Fibroblast of skin of right biceps (primary cell): ENCODE measurements at places on chromosomes 3 and 15.
A peak's percentile ranks its signal among the peaks of the same experiment; 100 is the strongest.

DNA sequence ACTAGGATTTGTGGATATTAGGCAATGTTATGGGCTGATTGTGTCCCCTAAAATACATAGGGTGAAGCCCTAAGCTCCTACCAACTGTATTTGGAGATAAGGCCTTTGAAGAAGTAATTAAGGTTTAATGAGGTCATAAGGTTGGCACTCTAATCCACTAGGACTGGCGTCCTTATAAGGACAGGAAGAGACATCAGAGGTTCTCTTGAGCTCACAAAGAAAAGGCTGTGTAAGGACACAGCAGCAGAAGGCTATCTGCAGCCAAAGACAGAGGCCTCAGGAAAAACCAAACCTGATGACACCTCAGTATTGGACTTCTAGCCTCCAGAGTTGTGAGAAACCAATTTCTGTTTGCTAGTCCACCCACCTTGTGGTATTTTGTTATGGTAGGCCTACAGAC is 416.7 kb downstream of the ZBTB20 start:
- no peak for DNase-seq

- peak; percentile 37 for DNase-seq
These were observed 107.9 kb upstream of the ATP10A start for GRCh38 chr15:25971053-25971452.

DNA sequence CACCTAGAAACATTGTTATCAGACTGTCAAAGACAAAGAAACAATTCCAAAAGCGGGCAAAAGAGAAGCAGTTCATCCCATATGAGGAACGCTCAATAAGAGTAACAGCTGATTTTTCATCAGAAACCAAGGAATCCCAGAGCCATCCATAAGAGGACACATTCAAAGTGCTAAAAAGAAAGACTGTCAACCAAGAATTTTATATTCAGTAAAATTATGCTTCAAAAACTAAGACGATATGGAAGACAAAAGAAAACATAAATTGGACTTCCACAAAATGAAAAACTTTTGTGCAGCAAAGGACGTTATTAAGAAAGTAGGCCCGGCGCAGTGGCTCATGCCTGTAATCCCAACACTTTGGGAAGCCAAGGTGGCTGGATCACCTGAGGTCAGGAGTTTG is 4.0 kb downstream of the LEO1 start:
- no peak for DNase-seq

GRCh38 chr3:152254041-152254440 is 14.7 kb upstream of the MBNL1 start:
- no peak for DNase-seq

DNA sequence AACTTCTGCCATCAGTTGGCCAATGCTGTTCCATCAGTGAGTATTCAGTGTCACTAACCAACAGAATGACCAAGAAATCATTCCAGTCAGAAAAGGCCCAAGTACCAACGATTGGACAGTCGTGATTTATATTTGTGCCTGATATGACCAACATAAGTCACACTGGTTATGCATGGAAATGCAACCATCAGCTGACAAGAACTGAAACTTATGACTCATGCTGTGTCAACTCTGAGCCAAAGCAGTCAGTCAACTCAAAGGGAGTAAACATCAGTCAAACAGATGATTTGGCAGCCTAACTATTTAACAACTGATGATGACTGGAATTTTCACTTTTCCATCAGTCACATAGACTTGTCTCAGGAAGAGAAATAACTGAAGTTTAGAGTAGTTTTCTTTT is 142.4 kb downstream of the ANXA2 start:
- DNase-seq, result peak; percentile 39

DNA sequence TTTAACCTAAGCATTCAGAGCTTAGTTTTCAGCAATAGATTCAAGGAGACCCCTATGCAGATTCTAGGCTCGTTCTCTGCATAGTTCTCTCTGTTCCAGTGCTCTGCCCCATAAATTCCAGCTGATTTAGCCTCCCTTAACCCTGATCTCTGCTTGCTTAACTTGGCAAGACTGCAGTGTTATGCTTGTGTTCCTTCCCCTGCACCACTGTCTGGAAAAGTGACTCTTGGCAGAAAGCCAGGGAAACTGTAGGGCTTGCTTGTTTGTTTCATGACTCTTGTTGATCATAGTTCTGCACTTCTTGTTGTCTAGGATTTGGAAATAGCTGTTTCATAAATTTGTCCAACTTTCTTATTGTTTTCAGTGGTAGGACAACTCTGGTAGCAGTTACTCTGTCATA is 40.1 kb downstream of the ANAPC13 start:
- DNase-seq, result peak; percentile 59

GRCh38 chr15:95584088-95584487 is 746.4 kb upstream of the NR2F2 start:
- DNase-seq, result no peak

DNA sequence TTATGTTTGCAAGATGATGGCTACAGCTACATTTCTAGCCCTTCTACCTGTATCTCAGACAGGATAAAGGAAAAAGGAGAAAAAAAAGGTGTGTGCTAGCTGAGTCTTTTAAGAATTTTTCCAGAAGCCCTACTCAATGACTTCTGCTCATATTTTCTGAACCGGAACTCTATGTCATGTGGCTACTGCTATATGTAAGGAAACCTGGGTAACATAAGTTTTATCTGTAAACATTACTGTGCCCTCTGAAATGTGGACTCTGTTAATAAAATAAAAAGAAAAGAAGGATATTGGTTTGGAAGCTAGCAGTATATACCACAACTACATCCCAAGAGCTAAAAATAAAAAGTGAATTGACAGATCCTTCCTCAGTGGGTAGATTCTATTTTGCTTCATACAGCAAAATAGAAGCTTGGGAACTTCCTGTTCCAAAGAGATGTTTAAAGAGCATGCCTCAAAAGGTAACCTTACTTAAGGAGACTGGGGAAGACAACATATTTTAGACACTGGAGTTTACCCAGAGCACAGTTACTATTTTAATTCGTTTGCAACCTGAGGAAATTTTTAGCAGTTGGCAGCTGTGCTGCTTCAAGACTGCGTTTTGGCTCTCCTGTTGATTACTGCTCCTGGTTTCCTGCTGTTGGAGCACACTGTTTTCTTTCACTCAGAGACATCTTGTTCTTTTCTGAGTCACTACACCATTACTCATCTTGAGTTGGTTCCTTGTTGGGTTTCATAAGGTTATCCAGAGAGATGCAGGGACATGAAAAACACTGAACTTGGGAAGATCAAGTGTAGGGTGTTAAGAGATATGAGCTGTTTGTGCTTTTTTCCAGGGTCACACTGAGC is 280.7 kb downstream of the NFKBIZ start:
- DNase-seq, result peak; percentile 70

GRCh38 chr3:89368846-89369245 is 261.4 kb downstream of the EPHA3 start:
- peak; percentile 28 for DNase-seq

GRCh38 chr15:52790169-52790708 is at the start of gene ONECUT1:
ONECUT1 (minus strand) TSS chr15:52790336; CDS start chr15:52789884, 452 bp downstream.
- peak; percentile 43 for DNase-seq

GRCh38 chr15:63880744-63881143 is 47.0 kb upstream of the HERC1 start:
- no peak for DNase-seq

GRCh38 chr3:15637131-15637951 is 35.8 kb downstream of the BTD start:
- peak; percentile 35 for DNase-seq

- DNase-seq, result no peak
These were observed 70.0 kb downstream of the EXOG start for GRCh38 chr3:38566215-38566528.

DNA sequence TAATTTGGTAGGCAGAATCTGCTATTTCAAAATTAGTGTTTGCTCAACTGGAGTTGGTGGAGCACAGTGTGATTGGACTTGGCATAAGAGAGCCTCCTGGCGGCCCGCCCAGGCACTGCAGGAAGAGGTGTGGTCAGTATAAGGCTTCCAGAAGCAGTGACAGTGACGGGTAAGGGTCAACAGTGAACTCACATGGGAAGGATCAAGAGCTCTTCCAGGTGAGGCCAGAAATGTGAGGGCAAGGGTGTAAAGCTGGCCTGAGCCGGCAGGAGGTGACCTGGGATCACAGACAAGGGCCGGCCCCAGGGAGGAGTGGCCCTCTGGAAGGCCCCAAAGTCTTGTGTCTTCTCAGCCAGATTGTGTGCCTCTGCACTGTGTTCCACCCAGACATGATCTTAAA is 93.2 kb upstream of the RNF7 start:
- peak; percentile 53 for DNase-seq

DNA sequence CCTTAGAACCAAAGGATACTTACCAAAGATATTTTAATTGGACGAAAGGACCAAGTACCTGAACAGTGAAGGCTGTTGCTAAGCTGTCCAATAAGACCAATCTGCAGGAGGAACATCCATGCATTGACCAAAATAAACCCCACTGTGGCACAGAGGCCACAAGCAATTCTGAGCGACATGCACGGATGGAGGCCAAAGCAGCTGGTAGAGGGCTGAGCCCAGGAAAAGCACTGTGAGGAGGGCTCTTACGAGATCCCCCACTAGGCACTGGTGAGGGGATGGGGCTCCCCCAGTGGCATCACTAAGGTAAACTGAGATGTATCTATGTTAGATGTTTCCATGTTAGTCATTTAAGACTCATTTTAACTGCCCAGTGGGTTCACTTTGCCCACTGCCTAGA is 720.2 kb upstream of the LMCD1 start:
- DNase-seq, result no peak

DNA sequence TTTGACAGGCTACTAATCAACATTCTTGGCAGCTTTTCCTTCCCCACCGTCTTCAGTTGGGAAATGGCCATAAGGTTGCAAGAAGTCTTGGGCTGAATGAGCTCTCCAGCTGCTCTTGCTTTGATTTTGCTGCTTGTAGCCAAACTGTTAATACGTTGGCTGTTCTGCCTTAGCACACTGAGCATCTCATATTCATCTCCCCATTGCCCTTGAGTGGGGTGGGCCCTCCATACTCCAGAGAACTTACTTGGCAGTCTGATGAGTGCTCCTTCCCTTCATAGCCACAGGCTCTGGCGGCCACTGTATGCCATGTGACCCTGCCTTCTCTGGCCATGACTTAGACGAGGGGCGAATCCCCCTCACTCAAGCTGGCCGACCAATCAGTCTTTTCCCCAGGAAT is 25.8 kb upstream of the PAQR5 start:
- DNase-seq, result no peak

DNA sequence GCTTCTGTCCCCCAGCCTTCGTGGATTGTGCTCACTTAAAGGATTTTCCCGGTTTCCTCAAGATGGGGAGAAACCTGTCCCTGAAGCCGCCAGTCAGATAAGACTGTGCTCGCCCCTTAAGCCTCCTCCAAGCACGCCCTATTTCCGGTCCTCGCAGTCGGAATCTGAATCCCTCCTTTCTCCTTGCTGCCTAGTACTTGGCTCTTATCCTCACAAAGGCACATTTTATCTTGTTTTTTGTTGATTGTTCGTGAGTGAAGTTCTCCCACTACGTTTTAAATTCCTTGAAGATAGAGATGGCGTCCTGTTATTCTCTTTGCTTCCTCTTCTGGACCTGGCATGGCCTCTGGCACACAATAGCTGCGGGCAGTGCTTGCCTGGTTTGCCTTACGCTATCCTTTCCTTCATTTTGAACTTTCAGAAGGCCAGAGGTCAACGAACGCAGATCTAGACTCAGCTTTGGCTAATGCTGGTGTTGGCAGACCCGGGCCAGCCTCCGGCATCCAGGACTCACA is 1.7 kb downstream of the CLDN11 start:
- DNase-seq, result peak; percentile 63

DNA sequence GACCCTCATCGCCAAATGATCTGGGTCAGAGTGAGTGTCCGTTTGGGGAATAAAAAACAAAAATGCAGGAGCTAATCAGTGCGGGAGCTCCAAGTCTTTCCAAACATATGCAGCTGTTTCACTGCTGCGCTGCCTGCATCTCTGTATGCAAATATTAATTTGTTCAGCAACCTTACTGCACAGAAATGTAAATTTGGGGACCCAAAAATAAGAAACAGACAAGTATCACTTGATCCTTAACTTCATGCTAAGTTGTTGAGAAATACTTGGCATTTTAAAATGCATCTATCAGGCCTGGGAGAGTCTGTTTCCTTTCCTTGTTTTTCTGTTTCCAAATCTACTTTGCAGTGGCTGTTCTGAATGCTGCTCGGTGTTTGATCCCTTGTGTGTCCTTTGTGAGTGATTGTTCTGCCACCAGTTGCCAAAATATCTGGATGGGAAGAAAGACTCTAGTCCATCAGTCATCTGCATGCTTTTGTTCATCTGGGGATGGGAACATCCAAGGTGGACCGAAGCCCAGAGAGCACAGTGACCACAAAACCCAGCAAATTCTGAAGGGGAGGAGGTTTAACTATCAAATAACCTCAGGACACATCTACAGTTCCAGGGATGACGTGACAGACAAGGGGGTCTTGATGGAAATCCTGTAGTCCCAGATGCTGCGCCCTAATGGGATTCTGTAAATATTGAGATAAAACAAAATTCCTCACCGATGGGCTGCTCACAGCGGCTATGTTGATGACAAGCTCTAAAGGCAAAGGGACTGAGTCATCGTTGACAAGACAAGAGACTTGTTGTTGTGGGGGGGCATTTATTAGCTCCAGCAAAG is 199.5 kb upstream of the WNT5A start:
- peak; percentile 82 for DNase-seq

GRCh38 chr3:34264337-34265041 is 466.1 kb downstream of the PDCD6IP start:
- no peak for DNase-seq

GRCh38 chr3:187061748-187062147 is 77.5 kb downstream of the RPL39L start:
- no peak for DNase-seq

- DNase-seq, result peak; percentile 70
These were observed 97.2 kb downstream of the TBC1D5 start for GRCh38 chr3:17645074-17645698.

DNA sequence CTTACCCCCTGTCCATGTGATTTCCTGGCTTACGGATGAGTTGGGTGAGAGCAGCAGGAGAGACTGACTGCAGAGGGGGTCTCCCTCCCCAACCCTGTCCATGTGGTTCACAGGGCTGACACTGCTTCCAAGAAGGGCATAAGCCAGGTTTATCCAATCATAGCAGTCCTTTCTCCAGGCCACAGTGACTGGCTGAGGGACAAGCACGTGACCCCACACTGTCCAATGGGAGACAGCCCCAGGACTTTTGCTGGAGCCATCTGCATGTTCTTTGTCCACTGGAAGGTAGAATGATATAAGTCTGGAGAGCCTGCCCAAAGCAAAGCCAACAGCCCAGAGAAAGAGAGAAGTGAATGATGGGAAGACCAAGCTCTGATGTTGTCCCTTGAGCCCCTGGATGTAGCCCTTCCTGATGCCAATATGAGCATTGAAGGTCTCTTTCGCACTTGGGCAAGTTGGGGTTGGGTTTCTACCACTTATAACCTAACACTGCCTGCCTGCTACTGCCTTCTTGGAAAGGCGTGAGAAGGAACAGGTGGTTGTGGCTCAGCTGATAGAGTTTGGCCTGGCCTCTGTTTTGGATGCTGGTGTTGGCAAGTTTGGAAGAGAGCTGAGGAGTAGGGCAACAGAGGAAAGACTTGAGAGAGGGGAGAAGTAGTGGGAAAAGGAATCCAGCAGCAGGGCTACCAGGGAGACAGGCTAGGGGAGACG is 41.3 kb upstream of the GRIP2 start:
- DNase-seq, result no peak

DNA sequence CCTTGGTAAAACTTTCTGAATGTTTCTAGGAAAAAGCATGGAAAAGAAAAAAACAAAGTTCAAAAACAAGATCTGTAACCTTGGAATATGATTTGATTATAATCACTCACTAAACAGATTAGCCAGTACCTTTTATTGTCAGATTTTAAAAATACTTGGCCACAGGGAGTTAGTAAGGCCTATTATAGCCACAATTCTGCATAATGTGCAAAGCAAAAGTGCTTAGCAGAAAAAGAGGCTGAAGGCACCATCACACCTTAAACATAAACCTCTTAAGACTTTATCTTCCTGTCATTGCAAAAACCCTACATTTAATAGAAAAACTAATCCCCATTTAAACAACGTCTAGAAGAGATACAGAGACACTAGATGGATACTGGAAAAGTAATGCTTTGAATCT is 41.8 kb downstream of the CHSY1 start:
- DNase-seq, result no peak
